HT1080 (cell line): ENCODE measurements at places on chromosomes 2 and 18.
A peak's percentile ranks its signal among the peaks of the same experiment; 100 is the strongest.

- no peak for DNase-seq
Measured at GRCh38 chr2:144678736-144679135, 158.8 kb upstream of the ZEB2 start.

DNA sequence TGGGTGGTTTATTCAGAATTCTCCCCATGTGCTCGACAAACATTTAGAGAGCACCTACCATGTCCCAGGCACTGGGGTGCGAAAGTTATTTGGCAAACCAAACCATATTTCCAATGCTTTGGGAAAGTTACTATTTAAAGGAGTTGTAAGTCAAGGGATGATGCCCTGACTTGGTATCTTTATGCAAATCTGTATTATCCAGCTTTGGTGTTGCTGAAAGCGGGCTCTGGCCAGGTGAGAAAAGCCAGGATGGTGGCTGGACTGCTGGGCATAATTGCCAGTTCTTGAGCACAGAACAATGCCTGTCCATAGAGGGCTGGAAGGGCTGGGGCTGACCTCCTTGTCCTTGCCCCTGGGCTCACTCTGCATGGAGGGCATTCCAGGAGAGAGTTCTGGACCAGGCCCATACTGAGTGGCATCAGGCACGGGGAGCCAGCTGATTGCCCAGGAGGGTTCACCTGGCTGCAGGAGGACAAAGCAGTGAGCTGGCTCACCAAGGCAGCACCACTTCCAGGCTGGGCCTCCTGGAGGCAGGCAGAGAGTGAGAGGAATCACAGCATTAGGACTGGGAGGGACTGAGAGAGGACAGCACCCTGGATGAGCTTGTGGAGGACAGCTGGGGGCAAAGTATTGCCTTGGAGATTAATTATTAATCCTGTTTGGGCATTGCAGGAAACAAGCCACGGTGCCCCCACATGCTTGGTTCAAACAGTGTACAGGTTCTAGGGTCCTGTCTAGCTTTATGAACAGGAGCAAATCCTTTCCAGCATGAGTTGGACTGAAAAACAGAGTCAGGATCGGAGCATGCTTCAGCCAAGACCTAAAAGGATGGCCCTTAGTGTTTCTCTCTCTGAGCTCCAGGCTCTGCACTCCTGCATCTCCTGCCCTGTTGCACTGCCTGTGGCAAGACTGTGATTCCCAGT, 7.1 kb downstream of the KHK start:
- DNase-seq = no peak

GRCh38 chr2:8412586-8412985, 269.3 kb upstream of the ID2 start:
- DNase-seq = no peak

DNA sequence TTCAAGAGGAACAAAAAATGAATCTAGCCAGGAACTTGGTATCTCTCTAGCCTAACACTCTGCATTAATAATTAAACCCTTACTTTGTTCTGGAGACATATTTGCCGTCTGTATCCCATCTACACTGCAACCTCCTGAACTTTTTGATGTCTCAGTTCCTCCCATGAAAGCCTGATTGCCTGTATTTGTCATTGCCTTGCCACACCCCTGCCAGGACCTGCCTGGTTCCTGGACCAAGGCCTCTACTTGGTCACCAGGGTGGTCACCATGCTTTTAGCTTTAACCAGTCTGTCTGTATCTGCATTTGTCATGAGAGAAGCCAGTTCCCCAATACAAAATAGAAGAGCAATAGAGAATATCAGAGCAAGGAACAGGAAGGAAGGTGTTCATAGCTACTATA, 58.8 kb upstream of the NOL4 start:
- DNase-seq = no peak

GRCh38 chr18:22427822-22428549, 10.3 kb upstream of the CTAGE1 start:
- no peak for DNase-seq

DNA sequence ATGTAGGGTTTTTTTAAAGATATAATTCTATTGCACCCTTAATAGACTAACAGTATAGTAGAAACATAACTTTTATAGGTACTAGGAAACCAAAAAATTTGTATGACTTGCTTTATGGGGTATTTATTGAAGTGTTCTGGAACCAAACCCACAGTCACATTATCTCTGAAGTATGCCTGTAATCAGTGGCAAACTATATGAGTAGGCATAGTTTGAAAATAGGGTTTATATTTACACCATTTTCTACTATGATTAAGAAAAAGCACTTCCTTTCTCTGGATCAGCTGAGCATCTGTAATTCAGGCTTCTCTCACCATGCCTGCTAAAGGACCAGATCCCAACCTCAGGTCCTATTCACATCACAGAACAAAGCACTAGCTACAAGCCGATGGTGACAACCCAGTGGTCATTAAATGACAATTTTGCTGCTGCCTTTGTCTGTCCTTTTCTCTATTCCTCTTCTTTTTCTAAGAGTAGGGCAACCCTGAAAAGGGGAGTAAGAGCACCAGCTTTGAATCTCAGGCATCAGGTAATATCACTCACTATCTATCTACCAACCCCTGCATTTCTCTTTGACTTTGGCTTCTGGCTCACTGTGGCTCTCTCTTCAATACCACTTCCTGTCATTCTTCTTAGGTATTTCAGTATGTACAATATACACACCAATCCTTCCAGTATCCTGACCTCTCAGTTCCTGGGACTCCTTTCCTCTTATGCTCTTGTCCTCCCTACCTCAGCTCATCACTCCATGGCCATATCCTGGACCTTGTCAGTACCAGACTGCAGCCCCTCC, 14.4 kb downstream of the NEMP2 start:
- no peak for DNase-seq

GRCh38 chr2:30417253-30417652, 29.8 kb upstream of the LCLAT1 start:
- no peak for DNase-seq

DNA sequence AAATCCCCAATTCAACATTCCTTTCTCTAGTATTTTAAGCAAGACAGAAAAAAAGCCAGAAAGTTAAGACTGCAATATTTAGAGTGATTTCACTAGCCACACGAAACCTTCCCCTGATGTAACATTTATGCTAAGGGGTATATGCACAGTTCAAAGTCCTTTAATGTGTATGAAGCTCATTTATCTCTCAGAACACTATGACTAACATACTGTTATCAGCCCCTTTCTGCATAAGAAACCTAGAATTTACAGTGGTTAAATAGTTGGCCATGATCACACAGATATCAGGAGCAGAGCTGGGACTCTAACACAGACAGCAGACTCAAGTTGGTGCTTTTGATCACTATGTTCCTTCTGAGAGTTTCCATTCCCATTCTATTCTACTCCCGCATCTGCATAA, 185.5 kb downstream of the CDH2 start:
- DNase-seq = no peak

DNA sequence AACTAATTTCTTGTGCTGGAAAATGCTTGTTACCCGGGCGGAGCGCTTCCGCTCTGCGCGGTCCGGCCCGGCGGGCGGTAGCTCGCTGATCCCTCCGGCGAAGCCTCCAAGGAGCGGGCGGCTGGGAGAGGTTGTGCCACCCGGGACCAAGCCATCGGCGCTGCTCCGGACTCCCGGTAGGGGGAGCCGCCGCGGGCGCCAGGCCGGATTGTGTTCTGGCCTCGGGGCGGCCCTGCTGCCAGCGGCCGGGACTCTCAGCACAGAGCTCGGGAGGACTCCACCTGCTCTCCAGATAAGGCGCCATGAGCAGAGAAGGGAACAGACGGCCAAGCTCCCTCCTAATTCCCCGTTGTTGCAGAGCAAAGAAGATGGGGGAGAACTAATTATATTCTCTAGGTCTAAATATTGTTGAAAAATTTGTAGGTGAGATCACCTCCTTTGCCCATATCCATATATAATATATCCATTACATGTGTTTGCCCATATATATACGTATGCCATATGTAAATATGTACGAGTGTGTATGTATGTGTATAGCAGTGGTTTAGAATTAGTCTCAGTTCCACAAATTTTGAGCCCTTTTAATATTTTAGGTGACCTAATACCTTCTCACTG, 13.8 kb upstream of the SATB2 start:
- DNase-seq = peak; percentile 72

GRCh38 chr2:218508299-218508698, 59.9 kb downstream of the USP37 start:
- no peak for DNase-seq
